Central memory CD8-positive, alpha-beta T cell (primary cell): ENCODE measurements at places on chromosomes 4 and X.

GRCh38 chr4:158280856-158281255 lies 70.6 kb downstream of the TMEM144 start:
- no peak for DNase-seq

GRCh38 chr4:53905941-53906377 lies 158.4 kb downstream of the CHIC2 start:
- no peak for DNase-seq

DNA sequence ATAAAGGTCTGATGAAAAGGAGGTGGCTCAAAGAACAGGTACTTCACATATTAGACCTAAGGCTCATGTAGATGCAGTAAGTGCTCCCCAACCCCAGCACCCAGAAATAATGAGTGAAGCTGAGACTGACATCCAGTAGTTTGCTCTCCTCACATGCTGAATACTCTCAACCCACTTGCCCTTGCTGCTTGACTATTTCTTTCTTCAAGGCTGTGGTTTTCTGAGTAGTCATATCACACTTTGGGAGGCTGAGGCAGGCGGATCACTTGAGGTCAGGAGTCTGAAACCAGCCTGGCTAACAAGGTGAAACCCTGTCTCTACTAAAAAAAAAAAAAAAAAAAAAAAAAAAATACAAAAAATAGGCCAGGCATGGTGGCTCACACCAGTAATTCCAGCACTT lies 51.5 kb upstream of the PRPS1 start:
- DNase-seq: no peak

GRCh38 chr4:94897023-94897422 lies 139.3 kb downstream of the BMPR1B start:
- DNase-seq: no peak

DNA sequence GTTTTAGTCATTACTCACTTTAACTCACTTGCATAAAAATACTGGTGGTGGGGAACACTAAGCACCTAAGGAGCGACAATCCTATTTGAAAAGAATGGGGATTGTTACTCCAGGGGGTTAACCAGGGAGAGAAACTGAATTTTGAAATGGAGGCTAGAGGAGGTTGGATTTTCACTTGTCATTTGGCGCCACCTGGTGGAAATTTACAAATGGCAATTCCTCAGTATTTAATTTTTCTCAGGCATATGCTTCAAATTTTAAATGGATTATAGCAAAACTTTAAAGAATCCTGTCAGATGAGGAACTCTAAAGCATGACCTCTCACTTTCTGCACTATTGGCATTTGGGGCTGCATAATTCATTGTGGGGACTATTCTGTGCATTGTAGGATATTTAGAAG lies 2.7 kb upstream of the GEMIN8 start:
- peak; percentile 24 for DNase-seq

DNA sequence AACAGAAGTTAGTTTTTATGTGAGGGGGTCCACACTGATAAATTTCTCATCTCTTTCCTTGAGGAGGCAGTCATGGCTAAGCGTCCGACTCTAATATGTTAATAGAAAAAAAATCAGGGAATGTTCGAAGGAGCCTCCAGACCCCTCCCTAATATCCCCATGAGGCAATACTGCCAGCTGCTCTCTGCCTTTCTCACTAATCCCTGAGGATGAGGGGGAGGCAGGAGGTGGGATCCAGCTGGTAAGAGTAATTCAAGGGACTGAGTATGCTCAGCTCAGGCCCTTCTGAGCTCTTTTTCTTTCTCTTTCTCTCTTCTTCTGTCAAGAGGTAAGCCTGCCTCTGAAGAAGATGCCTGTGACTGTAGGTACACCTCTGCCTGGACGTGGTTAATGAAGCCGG lies 51.7 kb downstream of the PIR start:
- DNase-seq: no peak

DNA sequence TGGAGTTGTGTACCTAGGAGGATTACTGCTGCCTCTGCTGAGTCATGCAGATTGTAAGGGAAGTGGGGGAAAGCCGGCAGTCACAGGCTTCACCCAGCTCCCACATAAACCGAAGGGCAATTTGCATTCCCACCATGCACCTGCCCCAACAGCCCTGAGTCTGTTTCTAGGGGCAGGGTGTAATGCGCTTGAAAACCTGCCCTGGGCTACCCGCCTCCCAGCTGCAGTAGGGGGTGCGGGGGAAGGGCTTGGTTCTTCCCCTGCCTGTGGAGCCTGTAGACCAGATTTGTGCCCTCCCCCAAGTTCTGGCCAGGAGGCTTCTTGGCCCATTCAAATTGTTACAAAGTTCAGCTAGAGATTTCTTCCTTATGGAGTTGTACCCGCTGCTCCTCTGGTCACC lies 269.2 kb upstream of the DDX53 start:
- no peak for DNase-seq

DNA sequence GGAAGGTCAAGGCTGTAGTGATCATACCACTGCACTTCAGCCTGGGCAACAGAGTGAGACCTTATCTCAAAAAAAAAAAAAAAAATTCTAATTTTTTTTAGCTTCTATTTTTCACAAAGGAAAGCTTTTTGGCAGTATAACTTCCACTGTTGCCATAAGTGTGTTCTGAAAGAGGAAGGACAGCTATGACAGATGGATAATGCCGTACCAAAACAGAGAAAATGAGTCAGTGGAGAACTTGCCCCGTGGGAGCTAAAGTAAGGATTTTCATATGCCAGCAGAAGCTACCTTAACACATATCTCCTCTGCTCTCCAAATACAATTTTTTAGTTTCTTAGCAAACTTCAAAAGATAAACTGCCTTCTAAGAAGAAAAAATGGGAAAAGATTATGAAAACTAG lies 43.7 kb downstream of the RPS3A start:
- no peak for DNase-seq

- DNase-seq: no peak
These were observed 22.7 kb upstream of the SRD5A3 start for GRCh38 chr4:55323375-55323774.

- no peak for DNase-seq
These were observed 96.0 kb downstream of the FANCB start for GRCh38 chrX:14776901-14777300.

DNA sequence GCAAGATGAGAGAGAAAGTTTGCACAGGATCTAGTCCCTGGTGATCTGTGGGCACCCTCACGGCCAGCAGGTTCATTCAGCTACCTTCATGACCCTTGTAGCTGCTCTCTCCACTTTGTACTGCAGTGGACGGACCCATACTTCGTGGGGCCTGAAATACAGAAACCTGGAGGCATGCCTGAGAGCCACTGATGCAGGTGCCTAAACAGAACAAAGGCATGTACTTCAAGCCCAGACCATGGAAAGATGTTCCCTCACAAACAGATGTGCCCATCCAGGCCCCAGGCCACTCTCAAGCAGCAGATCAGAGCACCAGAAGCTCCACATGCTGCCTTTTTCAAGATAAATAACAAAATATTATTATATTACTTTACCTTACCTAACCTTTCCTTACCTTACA lies 1629.0 kb downstream of the ARAP2 start:
- DNase-seq: no peak

DNA sequence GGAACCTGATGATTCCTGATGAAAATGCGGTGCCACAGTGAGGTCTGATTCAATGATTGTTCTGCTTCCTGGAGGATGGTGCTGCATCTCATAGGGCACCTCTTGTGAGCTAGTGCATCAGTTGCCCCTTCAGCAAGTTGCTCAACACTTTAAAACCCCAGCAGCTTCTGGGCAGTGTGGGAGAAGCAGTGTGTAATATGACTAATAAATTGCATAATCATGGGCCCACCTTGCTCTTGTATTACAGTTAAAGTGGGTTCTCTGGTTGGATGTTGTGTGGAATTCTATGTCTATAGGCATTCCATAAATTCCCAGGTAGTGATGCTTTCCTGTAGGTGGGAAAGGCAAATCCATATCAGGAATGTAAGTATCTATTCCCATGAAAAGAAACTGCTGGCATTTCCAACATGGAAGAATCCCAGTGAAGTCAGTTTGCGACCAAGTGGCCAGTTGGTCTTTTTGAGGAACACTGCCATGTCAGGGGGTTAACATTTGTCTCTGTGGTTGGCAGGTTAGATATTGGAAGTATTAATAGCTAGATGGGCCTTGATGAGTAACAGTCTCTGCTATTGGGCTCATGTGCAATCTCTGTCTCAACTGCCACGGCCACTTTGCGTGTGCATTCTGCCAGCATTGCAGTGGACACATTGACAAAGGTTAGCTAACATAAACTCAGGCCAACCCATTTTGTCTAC lies 121.1 kb upstream of the OTUD4 start:
- no peak for DNase-seq

DNA sequence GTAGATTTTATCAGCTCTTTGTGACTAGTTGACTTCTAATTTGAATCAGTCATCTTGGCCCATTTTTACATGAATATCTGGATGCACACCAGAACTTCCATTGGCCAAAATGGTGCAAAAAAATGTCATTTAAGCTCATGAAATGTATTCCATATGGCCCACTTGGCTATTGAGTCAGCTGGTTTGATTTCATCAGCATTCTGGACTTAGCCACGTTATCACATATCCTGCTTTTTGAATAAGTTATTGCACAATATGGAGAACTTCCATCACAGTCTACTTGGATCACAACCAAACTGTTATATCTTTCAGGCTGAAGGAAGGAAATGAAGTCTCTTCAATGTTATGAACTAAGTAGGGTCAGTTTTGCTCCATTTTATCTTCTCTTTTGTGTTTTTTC lies 640.6 kb downstream of the PCDH7 start:
- DNase-seq: no peak

- DNase-seq: peak; percentile 9
These were observed 355 bp downstream of the SCML1 start for GRCh38 chrX:17737710-17737985.
